ENCODE measurements at places on chromosomes 1 and 21.

GRCh38 chr1:243312952-243313634 lies 57.3 kb downstream of the SDCCAG8 start:
- H3K27me3 ChIP-seq, result no peaks in the 10 kb centered on the region
- peaks cover 2% of the 10 kb centered on the region for H3K4me1 ChIP-seq
- peaks cover 6% of the 10 kb centered on the region for H3K36me3 ChIP-seq
- no peak for DNase-seq
- H3K4me3 ChIP-seq, result no peak overlapping the region
- H3K27ac ChIP-seq, result no peak overlapping the region

GRCh38 chr1:29365906-29366670 lies 129.8 kb downstream of the PTPRU start:
- H3K36me3 ChIP-seq, result no peaks in the 10 kb centered on the region
- H3K4me3 ChIP-seq, result no peak overlapping the region
- H3K27ac ChIP-seq, result no peak overlapping the region
- no peaks in the 10 kb centered on the region for H3K4me1 ChIP-seq
- DNase-seq, result no peak

DNA sequence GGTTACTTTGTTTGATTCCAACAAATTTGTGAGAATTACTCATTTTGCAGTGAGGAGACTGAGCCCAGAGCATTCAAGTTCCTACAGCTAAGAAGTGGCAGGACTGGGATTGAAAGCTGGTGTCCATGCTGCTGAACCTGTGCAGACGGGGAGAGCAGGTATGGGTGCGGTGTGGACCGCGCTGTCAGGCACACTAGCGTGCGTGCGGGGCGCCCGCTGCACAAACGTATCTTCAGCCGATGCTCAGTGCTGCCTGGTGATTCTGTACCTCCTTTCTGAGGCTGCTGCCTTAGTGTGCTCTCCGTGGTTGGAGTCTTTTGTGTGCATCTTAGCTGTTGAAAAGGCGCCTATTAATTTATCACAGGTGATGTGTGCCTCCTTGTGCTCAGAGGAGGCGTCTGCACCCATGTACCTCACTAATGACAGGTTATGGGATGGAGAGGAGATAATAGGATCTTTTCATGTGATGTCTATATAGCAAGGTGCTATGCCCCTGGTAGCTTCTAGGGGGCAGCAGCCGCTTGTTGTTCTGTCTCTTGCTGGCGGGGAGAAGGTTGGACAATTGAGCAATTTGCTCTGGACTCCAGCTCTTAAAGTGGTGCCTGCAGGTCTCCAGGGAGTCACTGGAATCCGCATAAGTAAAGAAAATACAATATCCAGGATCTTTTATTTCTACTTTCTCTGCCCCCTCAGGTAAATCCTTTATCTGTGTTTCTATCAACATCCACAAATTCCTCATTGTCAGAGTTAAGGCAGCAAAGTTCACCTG lies 32.5 kb downstream of the PEX14 start:
- H3K27me3 ChIP-seq, result no peaks in the 10 kb centered on the region
- H3K27ac ChIP-seq, result no peak overlapping the region
- H3K4me3 ChIP-seq, result no peak overlapping the region
- H3K4me1 ChIP-seq, result peaks cover 21% of the 10 kb centered on the region

DNA sequence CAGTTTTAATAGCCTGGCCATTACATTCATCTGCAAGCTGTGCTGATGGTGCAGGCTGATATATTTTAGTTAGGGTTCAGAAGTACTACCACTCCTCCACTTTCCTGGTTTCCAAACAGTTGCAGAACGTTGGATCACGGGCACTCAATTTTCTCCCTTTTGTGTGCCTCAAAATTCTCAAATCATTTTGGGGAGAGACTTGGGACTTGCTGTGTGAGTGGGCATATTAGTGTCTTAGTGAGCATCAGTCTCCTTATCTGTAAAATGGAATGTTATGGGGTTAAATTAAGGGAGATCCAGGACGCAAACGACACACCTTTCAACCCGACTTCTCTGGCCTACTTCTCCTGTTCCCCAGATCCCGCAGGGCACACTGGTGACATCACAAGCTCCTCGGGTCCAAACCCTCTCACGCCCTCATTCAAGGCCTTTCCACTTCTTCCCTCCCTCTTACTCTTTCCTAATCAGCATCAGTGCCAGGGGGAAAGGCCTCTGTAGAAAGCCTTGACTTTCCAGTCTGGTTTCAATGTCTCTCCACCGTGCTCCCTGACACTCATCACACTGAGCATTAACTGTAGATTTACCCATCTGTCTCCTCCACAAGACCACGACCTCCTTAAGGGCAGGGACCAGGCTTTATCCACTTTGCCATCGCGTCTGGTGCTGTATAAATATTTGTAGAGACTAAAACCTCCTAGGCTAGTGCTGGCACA lies 1.2 kb downstream of the PIGP start:
- H3K4me3 ChIP-seq, result peak overlapping the region; percentile 56
- peak overlapping the region; percentile 93 for H3K27ac ChIP-seq
- DNase-seq, result peak; percentile 77
- H3K4me1 ChIP-seq, result peaks cover 9% of the 10 kb centered on the region
- H3K27me3 ChIP-seq, result no peaks in the 10 kb centered on the region
- peaks cover 1% of the 10 kb centered on the region for H3K36me3 ChIP-seq

DNA sequence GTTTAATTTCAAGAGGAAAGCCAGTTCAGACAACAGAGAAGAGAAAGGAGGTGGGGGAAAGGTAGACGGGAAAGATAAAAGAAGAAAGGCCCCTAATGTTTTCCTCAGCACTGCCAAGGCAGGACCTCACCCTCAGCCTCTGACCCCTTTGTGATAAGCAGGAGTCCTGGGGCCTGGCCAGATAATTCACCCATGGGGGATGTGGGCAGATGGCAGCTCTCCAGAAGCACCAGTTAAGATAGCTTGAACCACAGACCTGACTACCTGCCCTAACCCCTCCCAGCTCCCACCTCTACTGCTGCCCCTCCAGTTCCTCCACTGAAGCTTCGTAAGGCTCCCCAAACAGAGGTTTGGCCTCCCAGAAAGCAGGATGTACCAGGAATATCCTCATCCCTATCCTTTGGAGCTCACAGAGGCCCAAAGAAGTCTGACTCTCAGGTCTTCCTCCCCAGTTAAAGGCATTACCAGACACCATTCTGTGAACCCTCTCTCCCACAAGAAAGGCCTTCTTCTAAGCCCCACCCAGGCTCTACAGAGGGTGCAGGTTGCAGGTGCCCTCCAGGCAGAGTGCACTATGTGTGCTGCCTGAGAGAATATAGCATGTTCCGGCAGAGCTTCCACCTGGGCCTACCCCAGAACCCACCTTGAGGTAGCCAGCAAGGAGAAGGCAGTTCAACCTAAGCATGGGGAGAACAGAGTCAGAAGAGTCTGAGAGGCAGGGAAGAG lies 9.2 kb upstream of the SNAPIN start:
- H3K4me3 ChIP-seq, result no peak overlapping the region
- DNase-seq, result no peak
- peaks cover 17% of the 10 kb centered on the region for H3K36me3 ChIP-seq
- H3K27me3 ChIP-seq, result no peaks in the 10 kb centered on the region

GRCh38 chr1:11938722-11939526 lies 4.4 kb downstream of the PLOD1 start:
- peaks cover 33% of the 10 kb centered on the region for H3K36me3 ChIP-seq
- no peak overlapping the region for H3K4me3 ChIP-seq
- no peaks in the 10 kb centered on the region for H3K27me3 ChIP-seq
- no peak for DNase-seq
- peaks cover 18% of the 10 kb centered on the region for H3K4me1 ChIP-seq

- no peak overlapping the region for H3K4me3 ChIP-seq
- DNase-seq, result peak; percentile 94
- H3K27me3 ChIP-seq, result no peaks in the 10 kb centered on the region
- no peaks in the 10 kb centered on the region for H3K36me3 ChIP-seq
Measured at GRCh38 chr1:234553240-234554188, 56.5 kb downstream of the IRF2BP2 start.

DNA sequence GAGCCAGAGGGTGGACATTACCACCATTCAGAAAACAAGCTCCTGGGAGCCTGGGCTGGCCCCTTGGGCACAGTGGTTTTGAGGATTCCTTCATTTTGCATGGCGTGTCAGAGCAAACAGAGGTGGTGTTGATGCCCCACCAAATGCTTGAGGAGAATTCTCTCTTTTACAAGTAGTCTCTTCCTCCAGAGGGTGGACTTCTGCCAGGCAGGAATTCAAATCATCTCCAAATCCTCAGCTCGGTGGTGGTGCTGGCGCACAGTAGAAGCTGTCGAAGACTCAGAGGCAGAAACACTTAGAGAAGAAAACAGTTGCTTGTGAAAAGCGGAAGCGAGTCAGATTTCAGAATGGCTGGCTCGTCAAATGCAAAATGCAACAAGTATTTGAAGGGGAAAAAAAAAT lies 3.4 kb upstream of the CHI3L1 start:
- H3K4me3 ChIP-seq, result no peak overlapping the region
- H3K36me3 ChIP-seq, result no peaks in the 10 kb centered on the region
- no peak overlapping the region for H3K27ac ChIP-seq

DNA sequence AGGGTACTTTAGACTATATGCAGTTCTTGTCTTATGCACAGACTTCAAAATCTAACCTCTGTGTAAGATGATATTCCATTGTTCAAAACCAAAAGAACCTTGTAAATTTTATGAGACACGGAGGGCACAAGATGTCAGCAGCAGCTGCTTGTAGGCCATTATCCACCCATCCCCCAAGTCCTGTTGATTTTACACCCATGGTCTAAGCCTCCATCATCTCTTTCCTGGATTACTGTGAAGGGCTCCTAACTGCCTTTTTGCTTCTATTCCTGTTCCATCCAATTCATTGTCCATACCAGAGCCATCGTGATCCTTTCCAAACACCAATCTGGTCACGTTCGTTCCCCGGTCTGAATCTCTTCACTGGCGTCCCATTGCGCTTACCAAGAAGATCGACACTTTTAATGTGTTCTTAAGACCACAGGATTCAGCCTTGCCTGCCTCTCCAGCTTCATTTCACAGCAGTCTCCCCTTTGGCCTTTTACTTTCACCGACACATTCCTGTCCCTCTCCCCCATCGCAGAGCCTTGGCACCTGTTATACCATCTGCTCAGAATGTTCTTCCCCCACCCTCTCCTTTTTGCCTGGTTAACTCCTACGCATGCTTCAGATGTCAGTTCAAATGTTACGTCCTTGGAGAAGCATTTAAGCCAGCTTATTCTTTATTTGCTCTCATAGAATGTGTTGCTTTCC lies 107.3 kb upstream of the POU3F1 start:
- no peak for DNase-seq
- no peak overlapping the region for H3K27ac ChIP-seq
- no peaks in the 10 kb centered on the region for H3K27me3 ChIP-seq
- H3K4me3 ChIP-seq, result no peak overlapping the region
- H3K36me3 ChIP-seq, result no peaks in the 10 kb centered on the region

DNA sequence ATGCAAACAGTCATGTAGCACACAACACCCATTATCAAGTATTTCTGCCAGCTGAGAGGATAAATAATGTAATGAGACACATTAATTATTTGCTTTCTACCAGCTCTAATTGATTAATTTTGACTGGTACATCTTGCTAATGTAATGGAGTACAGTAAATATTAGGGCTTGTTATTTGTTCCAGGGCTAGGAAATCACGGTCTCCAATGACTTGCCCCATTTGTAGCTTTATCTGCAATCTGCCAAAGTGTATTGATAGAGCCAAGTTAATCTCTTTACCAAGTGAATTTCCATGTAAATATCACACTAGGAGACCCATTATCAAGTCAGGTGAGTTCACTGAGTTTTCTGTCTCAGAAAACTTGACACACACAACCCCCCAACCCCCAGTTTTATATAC lies 55.1 kb downstream of the RGS13 start:
- H3K27me3 ChIP-seq, result no peaks in the 10 kb centered on the region
- no peak overlapping the region for H3K4me3 ChIP-seq
- H3K36me3 ChIP-seq, result no peaks in the 10 kb centered on the region

DNA sequence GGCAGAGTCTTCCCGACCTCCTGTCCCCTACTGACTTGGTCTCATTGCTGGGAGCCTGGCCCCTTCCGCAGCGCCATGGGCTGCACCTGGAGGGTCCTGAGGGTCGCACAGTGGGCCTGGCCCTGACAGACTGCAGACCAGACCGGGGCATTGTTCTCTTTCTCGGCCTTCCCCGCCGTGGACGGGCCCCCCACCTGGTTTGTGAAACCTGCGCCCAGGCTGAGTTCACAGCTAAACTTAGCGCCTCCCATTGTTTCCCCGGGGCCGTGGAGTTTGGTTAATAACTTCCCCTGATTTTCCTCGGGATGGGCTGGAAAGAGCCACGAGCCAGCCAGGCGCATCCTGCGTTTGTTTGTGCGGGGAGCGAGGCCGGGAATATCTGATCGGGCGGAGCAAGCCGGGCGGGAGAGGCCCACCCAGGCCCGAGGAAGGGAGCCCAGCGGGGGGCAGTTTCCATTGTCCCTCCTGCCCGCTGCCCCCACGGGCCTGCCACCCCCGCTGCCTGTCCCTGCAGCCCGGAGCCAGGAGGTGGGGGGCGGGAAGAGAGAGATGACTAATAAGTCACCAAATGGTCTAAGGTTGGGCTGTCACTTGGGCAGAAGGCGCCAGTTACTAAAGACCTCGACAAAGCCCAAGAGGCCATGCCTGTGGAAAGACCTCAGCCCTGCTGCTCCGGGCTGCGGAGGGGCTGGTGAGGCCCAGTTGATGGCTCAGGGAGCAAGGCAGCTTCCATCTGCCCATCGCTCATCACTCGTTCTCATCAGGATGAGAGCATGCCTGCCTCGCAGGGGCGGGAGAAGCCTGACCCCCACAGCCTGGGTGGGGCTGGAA lies 39.0 kb upstream of the ARHGEF16 start:
- DNase-seq, result no peak
- no peaks in the 10 kb centered on the region for H3K4me1 ChIP-seq
- H3K27ac ChIP-seq, result no peak overlapping the region

GRCh38 chr1:198019126-198019525 lies 102.0 kb downstream of the LHX9 start:
- no peak for DNase-seq
- peaks cover 2% of the 10 kb centered on the region for H3K4me1 ChIP-seq
- no peak overlapping the region for H3K27ac ChIP-seq
- H3K36me3 ChIP-seq, result no peaks in the 10 kb centered on the region

- H3K4me3 ChIP-seq, result no peak overlapping the region
- no peak for DNase-seq
- no peak overlapping the region for H3K27ac ChIP-seq
- H3K4me1 ChIP-seq, result no peaks in the 10 kb centered on the region
- no peaks in the 10 kb centered on the region for H3K36me3 ChIP-seq
- no peaks in the 10 kb centered on the region for H3K27me3 ChIP-seq
Measured at GRCh38 chr1:95679262-95679661, 445.3 kb downstream of the RWDD3 start.

DNA sequence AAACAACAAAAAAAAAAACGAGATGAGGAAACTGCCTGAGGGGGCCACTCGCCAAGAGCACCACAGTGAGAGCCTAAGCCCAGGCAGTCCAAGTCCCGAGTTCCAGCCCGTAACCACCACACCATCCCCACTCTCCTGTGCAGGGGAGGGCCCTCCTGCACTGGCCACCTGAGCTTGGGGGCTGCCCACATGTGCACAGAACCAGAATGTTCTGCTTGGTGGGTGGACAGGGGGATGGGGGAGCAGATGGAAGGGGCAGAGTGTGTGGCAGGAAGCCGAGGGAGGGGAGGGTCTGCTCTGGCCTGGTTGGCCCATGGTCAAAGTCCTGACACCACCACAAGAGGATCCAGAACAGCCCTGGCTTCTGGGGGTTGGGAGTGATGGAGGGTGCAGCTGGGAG lies 17.6 kb downstream of the ADPRS start:
- peaks cover 2% of the 10 kb centered on the region for H3K4me1 ChIP-seq
- no peaks in the 10 kb centered on the region for H3K36me3 ChIP-seq
- no peak overlapping the region for H3K27ac ChIP-seq

GRCh38 chr21:37445228-37445627 lies 78.7 kb downstream of the DYRK1A start:
- peaks cover 14% of the 10 kb centered on the region for H3K4me1 ChIP-seq
- peak; percentile 62 for DNase-seq
- H3K27ac ChIP-seq, result no peak overlapping the region
- peaks cover 2% of the 10 kb centered on the region for H3K36me3 ChIP-seq
- H3K27me3 ChIP-seq, result no peaks in the 10 kb centered on the region

- peak overlapping the region; percentile 74 for H3K4me3 ChIP-seq
- peak overlapping the region; percentile 33 for H3K27ac ChIP-seq
- H3K27me3 ChIP-seq, result no peaks in the 10 kb centered on the region
Measured at GRCh38 chr1:165629848-165630628, 996 bp upstream of the MGST3 start.

All from IMR-90 (cell line).